Pancreas (tissue), 10 donors: ENCODE measurements at places on chromosomes 13 and 19. TPM values are rescaled to one million over a fixed set of nuclear protein-coding genes. Genes with fewer than 3 reads are reported as not detected.

The DNASE2 gene
- 21.6 TPM for total RNA-seq

The UHRF1 gene
- total RNA-seq, result 1.3 TPM

- DNase-seq, result no peak
Observed at GRCh38 chr19:16957151-16957701, 68.4 kb downstream of the F2RL3 start.

DNA sequence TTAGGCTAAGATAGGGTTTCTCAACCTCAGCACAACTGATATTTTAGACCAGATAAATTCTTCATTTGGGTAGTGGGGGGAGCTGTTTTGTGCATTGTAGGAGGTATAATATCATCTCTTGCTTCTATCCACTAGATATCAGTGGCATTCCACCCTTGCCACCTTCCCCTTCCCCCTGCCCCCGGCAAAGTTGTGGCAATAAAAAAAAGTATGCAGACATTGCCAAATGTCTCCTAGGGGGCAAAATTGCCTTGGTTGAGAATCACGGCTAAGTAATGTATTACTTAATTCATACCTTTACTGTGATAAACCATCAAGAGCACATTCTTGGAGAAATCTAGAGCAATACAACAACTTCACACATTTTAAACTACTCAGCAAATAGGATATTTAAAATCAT, 51.4 kb downstream of the UBL3 start:
- no peak for DNase-seq

DNA sequence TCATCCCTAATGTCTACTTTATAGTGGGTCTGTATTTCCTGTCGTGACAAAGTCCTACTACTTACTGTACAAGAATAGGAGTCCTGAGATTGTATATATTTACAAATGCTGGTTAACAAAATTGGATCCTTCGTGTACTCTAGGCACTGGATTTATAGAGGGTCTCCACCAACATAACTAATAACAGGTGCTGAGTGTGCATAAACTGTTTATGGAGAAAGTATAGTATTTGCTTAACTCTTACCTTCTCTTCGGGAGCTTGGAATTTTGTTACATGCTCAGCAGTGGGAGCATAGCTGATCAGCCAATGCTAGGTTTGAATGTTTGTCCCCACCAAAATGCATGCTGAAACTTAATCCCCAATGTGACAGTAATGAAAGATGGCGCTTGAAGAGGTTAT, 12.1 kb downstream of the ZNF442 start:
- DNase-seq, result no peak

DNA sequence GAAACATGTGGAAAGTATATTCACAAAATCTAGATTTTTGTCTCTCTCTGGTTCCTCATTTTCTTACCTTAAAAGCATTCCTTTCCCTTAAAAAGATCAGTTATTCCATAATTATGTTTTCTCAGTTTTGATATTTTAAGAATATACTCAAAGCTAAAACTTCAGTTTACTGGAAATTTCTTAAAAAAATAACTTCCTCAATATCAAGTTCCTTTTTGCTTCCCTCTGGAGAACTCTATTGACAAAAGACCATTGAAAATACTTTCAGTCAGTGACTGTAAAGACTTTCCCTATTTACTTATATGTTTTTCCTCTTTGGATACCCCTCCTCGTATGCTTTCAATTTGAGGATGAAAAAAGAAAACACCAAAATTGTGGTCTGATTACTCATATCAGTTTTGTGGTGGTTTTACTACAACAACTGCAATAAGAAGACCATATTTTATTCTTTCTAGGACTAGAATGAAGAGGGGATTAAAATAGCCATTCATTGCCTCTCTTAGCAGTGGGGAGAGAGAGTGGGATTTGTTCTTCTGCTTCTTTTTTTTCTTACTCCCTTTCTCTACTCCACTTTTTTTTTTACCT, 113.2 kb downstream of the ESD start:
- DNase-seq, result no peak
